ENCODE measurements at places on chromosomes 11 and 22. TPM values are rescaled to one million over a fixed set of nuclear protein-coding genes. Genes with fewer than 3 reads are reported as not detected.

The LUZP2 gene
- not detected for total RNA-seq

The TIMP3 gene
- total RNA-seq, result 76.4 TPM

The OPCML gene
- not detected for total RNA-seq

The ASPHD2 gene
- total RNA-seq, result 3.5 TPM

The KRTAP5-2 gene
- total RNA-seq, result 0.72 TPM

The CHADL gene
- total RNA-seq, result 0.56 TPM

The ELFN2 gene
- 0.40 TPM for total RNA-seq

The TTC36 gene
- total RNA-seq, result not detected

The GRAP2 gene
- total RNA-seq, result 2.2 TPM

The PNPLA3 gene
- total RNA-seq, result 11.1 TPM

The SEC14L2 gene
- 7.4 TPM for total RNA-seq

The EP300 gene
- 33.4 TPM for total RNA-seq

The FGF3 gene
- total RNA-seq, result not detected

The PKP3 gene
- not detected for total RNA-seq

GRCh38 chr11:112661146-112661545 lies 300.1 kb upstream of the NCAM1 start:
- DNase-seq, result no peak

DNA sequence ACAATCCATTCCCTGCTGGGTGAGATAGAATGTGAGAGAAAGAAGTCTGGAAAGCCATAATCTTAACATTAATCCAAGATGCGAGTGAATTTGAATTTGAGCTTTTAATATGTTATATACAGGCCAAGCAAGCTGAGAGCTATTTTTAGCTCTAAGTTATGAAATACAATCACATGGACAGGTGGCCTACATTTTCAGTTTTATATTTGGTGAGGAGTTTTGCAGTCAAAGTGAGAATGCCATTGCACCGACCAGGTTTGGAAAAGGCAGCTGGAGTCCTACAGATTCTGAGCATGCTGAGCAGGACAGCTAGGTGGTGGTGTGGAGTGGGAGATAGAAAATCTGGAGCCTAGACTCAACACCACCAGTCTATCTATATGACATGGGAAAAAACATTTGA lies 12.0 kb downstream of the OR5B21 start:
- DNase-seq, result no peak

DNA sequence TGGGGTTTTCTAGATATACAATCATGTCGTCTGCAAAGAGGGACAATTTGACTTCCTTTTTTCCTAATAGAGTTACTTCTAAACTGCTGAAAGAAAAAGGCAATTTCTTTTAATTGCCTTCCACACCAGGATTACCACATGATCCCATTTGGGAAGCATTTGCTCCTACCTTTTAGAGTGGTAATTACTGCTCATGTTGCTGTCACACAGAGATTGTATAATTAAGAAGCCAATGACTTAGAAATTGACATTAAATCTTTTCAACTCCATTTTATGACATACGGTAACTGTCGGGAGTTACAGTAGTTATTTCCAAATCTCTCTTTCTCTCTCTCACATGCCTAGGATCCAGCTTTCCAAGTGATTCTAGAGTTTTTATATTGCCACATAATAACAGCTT lies 17.8 kb upstream of the RAG2 start:
- no peak for DNase-seq

- no peak for DNase-seq
These were observed 29.7 kb downstream of the FAR1 start for GRCh38 chr11:13698132-13698531.

DNA sequence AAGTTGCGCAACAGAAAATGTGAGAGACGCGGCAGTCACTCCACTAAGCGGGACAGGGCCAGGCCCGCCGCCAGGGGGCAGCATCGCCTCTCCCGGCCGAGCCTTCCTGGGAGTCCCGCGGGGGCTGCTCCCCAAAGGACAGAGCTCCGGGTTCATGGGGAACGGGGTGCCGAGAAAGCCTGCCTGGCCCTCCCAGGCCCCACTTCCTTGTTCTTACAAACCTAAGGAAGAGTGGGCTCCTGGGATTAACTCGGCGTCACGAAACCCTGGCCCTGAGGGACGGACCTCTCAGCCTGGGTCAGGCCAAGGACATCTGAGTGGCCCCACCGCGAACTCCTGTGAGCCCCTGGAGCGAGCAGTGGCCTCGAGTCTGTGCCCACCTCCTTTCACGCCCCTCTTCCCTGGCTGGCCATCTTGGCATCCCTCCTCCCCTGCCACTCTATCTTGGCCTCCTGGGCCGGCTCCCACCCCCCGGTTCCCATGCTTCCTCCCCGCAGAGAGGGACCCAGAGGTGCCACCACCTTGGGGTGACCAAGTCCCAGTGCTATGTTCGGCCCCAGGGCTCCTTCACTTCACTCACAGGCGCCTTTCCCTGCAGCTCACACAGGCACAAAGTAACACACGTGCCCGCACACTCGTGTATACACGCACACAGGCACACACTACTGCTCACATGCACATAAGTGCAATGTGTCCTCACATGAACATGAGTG lies 99.9 kb upstream of the FGF3 start:
- DNase-seq, result peak; percentile 92

DNA sequence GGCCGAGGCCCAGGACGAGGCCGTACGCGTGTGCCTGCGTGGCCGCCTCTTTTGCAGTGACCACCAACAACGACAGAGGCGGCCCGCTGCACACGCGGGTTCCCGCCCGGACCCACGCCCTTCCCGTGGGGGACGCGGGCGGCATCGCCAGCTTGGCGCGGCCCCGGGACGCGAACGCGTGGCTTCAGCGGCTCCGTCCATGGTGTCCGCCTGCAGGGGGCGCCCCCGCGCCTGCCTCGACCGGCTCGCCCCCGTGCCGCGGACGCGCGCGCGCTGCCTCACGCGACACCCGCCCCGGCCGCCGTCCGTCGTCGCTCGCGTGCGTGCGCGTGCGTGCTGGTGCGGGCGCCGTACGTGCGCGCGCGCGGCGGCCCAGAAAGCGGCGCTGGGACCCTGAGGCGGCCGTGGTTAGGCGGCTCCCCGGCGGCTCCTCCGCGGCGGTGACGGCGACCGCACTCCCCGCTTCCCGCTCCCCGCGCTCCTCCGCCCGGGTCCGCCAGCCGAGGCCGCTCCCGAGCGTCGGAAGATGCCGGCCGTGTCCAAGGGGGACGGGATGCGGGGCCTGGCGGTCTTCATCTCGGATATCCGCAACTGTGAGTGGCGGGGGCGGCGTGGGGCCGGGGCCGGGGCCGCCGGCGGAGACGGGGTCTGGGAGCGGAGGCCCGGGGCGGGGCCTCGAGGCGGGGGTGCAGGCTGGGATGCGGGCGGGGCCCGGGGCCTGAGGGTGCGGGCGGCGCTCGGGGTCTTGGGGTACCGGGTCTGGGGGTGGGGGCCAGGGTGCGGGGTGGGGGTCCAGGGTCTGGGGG lies at the start of gene AP2A2:
AP2A2 (plus strand) TSS at position 375 of the 806 bp plus-strand sequence; CDS start at position 527, 152 bp downstream.
- DNase-seq, result peak; percentile 84

DNA sequence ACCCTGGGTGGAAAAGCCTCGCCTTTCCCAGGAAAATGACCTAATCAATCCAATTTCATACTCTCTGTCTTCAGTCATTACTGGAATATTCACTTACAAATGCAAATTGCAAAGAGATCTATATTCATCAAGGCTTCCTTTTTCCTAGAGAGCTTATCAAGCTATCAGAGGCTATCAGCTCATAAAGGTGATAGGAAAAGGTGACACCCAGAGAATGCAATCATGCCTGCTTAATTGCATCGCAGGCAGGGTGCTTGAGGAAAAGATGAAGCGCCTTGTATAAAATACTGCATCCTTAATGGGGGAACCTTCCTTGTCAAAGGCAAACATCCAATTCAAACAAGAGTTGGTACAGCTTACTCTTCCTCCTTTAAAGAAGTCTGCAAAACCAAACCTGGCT lies 59.7 kb downstream of the SHANK2 start:
- no peak for DNase-seq

DNA sequence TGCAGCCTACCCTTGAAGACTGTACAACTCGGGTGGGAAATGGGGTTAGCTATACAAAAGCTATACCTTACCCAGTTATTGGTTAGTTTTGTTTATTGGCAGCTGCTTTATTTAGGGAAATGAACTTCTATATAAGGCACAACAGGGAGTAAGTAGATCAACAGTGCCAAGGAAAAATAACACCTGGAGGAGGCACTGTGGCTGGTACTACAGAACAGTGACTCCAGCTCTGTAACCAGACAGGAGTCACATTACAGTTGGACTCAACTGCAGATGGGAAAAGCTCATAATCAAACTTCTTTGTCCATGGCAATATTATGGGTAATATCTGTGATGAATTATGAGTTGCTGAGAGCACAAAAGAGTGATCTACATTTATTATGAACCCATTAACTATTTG lies 14.0 kb downstream of the P4HA3 start:
- DNase-seq, result no peak

- no peak for DNase-seq
These were observed 81.5 kb downstream of the FBLN1 start for GRCh38 chr22:45584121-45584570.

DNA sequence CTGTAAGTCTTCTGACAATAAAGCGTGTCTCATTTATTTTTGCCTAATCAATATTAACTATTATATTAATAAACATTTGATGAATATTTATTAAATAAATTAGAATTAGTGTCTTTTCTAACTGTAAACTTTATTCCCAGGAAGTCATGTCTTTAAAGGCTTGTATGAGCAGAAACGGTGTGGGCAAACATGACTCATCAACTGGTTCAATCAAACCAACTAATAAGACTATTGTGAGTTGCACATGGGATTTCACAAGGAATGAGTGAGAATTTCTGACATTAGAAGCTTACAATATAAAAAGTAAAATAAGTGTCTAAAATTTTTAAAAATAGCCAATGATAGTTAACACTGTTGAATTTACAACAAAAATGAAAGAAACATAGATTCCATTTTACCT lies 259.2 kb upstream of the CTSC start:
- DNase-seq, result no peak

DNA sequence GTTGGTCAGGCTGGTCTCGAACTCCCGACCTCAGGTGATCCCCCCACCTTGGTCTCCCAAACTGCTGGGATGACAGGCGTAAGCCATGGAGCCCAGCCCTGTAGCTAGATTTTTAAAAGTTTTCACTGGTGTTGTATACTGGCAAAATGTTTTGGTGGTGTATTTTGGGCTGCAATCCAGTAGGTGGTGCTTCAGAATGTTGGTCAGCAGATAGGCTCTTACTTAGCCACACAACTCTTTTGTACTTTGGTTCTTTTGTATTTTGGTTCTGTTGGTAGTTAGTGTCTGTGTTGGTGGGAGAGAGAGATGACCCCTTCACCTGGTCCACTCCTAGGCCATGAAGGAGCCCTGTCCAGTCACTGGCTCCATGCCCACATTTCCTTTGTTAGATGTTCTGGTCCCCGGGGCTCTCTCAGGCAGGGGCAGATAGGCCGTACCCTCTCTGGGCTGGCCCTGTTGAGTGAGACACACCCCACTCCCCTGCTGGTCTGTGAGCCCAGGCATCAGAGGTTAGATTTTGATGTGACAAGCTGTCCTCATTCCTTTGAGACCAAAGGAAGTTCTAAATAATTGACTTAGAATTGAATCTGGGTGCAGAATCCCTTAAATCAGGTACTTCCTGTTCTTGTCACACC lies 123.8 kb downstream of the DDX10 start:
- peak; percentile 49 for DNase-seq

GRCh38 chr22:44200855-44201550 lies 20.3 kb downstream of the PARVG start:
- no peak for DNase-seq

- no peak for DNase-seq
These were observed 29.4 kb upstream of the TTC36 start for GRCh38 chr11:118497831-118498230.

DNA sequence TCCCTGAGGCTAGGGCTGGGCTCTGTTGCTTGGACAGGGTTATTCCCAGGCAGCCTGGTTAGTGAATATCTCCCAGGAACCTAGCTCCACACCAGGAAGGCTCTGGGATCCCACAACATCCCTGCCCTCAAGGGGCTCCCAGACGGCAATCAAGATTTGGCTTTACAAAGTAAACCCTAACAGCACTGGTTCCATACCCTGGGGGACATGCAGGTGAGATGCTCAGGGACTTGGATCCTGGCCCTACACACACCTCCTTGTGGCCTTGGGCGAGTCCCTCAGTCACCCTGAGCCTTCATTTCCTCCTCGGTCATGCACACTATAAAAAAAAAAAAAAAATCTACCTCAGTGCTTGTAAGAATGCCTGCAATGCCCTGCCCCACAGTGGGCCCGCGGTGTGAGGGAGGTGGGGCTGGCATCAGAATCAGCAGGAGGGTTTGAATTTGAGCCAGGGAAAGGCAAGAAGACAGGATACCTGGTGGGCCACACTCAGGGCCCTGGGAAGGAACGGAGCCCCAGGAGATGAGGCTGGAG lies 86.3 kb downstream of the MORC2 start:
- no peak for DNase-seq

DNA sequence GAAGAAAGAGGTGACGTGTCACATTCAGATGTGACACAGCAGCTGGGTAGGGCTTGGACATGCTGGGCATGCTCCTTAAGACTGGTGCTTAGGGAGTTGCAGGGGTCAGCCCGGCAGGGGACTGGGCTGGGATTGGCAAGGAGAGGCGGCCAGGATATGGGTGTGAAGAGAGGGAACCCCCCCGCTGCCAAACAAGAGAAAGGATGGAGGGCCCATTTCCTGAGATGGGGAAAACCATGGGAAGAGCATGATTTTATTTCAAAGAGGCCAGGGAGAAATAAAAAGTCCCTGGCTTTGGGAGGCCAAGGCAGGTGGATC lies 5.3 kb downstream of the ATF4 start:
- DNase-seq, result no peak

- no peak for DNase-seq
These were observed 726 bp downstream of the RTN4RL2 start for GRCh38 chr11:57460758-57461749.

DNA sequence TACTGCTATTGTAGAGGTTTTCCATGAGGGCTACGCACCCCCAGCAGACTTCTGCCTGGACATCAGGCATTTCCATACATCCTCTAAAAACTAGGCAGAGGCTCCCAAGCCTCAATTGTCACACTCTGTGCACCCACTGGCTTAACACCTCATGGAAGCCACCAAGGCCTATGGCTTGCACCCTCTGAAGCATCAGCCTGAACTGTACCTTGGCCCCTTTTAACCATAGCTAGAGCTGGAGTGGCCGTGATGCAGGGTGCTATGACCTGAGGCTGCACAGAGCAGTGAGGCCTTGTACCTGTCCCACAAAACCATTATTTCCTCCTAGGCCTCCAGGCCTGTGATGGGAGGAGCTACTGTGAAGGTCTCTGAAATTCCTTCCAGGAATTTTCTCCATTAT lies 33.9 kb downstream of the AAMDC start:
- DNase-seq, result no peak

DNA sequence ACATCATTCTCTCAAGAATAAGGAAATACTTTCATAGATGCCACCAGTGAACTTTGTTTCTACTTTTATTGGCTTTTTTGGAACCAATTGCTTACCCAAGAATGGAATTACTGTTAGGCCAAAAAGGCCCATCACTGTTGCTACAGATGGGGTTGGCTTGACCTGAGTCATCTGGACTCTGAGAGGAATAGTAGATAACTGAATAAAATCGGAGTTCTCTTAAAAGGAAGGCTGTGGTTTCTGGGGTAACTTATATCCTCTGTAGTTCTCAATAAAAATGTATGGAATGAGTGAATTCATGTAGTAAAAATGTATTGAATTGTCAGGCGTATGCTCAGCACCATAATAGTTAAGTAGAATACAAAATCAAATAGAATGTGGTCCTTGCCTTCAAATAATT lies 56.6 kb downstream of the ARHGEF12 start:
- DNase-seq, result no peak
